ENCODE measurements at places on chromosomes 7 and 10.

DNA sequence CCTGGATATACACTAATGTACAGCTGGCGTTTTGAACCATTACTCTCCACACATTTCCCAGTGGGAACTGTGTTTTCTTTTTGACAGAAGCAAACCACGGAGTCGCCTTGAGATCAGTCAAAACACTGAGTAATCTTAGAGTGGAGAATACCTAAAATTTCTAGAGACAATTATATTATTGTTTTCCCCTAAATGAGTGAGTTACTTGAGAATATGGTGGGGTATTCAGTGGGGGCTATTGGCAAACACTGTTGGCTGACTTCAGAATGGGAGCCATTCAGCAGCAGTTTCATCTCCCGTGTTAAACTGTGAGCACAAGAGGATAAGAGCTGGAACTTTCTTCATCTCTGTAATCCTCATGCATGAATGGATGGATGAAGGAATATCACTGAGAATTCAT, 6.2 kb downstream of the IL2RA start:
- ATAC-seq, result no peak

- no peak for ATAC-seq
These were observed 41.6 kb downstream of the HBP1 start for GRCh38 chr7:107210400-107210799.

DNA sequence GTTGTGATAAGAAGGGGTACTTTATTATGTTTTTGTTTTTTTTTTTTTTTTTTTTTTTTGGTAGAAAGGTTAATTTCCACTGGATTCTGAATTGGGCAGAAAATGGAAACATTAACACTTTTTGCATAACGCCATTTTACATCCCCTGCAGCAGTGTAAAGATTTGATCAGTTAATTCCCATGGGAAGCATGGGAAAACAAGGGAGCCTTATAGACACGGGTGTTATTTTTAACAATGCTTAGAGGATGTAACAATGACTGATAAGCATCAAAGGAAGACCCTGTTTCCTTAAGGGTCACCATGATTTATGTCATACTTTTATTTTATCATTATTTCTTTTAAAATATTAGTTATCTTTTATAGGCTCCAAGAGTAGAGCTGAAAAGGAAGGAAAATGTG, 140.2 kb downstream of the CDK14 start:
- no peak for ATAC-seq

- no peak for ATAC-seq
These were observed 427.9 kb upstream of the CELF2 start for GRCh38 chr10:10589540-10590303.

GRCh38 chr7:82348251-82348650, 95.3 kb downstream of the CACNA2D1 start:
- no peak for ATAC-seq

- peak; percentile 68 for ATAC-seq
These were observed 20.0 kb downstream of the KCNK18 start for GRCh38 chr10:117217196-117217761.

- ATAC-seq, result no peak
These were observed 45.0 kb upstream of the JAZF1 start for GRCh38 chr7:28225576-28225975.

DNA sequence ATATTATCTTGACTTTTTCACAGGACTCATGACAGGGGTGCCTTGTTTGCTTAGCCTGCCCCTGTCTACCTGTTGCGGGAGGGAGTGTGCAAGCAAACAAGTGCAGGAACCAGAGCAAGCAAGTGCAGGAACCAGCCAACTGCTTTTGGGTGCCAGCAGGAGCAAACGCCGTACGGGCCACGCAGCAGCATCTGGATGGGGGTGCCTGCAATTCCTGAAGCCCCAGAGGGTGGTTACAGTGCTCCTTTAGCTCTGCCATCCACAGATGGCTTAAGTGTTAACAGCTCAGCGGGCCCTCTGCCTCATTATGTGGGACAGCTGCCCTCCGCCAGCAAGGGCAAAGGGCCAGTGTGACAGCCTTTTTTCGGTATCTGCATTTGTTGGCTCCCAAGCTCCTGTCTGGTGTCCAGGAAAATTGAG, 83.5 kb downstream of the MICU1 start:
- ATAC-seq, result no peak

DNA sequence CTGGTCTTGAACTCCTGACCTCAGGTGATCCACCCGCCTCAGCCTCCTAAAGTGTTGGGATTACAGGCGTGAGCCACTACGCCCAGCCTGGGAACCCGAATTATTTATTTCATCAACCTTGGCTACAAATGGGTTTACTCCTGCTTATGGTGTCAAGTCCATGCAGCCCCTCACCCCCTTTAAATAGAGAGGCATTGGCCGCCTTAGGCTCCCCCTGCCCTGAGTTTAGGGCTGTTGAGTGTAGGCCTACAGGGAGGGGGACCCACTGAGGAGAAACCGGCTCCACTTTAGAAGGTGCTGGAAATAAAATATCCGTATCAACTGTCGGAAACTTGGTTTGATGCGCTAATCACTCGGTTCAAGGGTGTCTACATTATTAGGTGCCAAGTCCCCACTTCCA, 8.7 kb upstream of the SP8 start:
- ATAC-seq, result no peak

- ATAC-seq, result no peak
These were observed 96.1 kb downstream of the MMRN2 start for GRCh38 chr10:86861351-86861750.

- ATAC-seq, result no peak
These were observed 48.8 kb upstream of the OPTN start for GRCh38 chr10:13051126-13051694.

GRCh38 chr10:93541402-93542357, 24.8 kb upstream of the FFAR4 start:
- ATAC-seq, result peak; percentile 58

- ATAC-seq, result peak; percentile 25
These were observed 46.2 kb downstream of the BLNK start for GRCh38 chr10:96225119-96225518.

GRCh38 chr7:1693419-1693990, 23.4 kb downstream of the ELFN1 start:
- ATAC-seq, result no peak

DNA sequence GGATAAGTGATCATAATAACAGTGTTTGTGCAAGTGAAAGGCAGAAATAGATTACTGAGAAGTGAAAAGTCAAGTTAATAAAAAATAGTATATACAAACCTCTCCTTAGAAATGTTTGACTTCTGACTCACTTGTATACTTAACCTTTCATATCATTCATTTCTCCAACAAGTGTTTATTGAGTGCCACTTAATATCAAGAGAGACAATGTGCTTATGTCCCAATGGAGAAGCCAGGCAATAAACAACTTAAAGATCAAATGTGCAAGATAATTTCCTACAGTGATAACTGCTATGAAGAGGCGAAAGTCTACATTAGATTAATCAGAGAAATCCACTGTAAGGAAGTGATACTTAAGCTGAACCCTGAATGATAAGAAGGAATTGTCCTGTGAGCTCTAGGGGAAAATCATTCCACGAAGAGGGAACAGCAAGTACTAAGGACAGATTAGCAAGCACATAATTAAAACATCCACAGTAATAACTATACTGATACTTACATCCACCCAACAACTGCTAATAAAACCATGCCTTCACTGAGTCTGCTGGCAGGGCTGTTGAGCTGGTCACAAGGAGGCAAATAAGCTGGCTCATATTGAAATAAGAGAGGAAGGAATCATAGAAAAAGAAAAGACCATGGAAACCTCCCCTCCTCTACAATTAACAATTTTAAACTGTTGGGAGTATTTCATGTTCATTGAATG, 203.5 kb downstream of the CTNNA3 start:
- no peak for ATAC-seq

GRCh38 chr7:832968-833424, 720 bp downstream of the SUN1 start:
- no peak for ATAC-seq

GRCh38 chr10:119139464-119140067, 25.9 kb downstream of the SFXN4 start:
- ATAC-seq, result peak; percentile 82

DNA sequence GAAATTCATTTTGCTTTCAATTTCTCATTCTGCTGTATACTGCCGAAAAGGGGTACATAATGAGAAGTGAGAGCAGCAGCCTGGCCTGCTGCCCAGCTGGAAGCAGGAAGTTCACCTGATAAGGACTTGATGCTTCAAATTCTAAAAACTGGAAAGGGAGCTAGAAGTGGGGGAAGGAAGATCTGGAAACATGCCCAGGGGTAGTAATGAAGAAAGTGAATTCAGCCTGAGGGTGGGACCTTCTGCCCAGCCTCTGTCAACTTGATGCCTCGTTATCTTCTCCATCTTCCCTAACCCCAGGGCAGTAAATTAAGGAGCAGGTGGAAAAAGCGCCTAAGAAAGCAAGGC, 69.4 kb downstream of the ARMH3 start:
- no peak for ATAC-seq

DNA sequence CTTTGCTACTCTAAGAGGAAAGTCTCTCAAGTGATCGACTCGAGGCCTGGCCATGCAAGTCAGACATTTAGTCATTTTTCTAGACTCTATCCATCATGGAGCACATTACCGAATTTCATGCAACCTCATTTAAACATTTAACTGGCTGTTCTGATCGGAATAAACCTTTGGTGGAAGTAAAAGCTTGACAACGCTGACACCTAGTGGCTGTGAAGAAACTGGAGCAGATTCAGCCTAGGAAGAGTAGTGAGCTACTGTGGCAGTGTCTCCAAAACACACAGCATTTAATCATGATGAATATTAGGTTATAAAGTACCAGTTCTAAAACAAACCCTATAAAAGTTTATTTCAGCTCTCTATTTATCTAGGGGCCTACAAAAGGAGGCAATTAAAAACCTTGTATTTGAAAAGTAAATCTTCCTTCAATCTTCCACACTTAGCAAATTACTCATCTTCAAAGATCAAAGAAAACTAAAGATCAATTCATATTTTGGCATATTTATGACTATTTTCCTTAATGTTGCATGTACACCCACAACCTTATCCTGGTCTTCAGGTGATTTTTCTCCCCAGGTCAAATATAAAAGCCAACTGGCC, 175.0 kb downstream of the CTNNA3 start:
- ATAC-seq, result peak; percentile 53

DNA sequence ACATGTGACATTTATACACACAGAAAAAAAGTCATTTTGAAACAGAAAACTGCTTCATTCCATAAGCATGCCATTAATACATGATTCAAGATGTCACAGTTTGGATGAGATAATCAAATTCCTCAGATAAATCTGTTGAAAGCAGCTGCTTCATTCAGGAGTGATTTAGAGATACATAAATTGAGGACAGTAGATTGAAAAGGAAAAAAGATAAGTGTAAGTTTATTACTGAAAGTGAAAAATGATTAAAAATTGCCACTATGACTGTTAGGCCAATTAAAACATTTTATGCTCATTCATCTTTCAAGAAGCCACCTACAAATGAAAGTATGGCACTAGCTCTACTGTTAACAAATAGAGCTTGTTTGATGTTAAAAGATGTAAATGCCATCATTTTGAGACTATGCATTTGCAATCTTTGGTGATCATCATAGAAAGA, 136.9 kb upstream of the CDK6 start:
- ATAC-seq, result no peak

DNA sequence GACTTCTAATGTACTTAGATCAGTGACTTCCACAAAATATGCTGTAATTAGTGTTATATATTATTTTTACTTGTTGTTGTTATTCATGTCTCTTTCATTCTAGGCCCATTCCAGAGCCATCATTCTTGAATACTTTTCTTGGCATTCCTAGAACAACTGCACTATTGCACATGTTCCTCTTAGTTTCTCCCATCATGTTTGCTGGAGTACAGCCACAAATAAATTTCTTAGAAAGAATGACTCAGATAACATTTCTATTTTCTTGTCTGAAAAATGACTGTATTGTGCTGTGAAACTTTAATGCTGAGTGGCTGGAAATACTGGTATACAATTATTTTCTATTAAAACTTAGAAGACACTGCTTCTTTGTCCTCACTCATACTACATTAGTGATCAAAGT, 651.0 kb upstream of the STEAP1 start:
- no peak for ATAC-seq

DNA sequence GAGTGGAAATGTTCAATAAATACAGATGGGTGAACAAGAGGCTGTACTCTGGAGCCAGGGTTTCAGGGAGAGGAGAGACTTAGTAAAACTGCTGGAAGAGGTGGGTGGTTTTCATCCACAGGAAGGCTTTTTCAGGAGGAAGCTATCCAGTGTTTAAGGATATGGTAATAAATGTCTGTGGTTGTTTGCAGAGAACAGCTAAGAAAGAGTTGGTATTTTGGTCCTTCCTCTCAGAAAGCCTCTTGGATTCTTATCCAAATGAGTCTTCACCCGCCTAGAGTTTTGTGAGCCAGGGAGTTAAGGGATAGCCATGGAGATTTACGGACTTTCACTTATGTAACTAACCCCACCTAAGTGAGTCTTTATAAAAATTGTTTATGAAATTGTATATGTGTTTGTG, 95.7 kb downstream of the GNAI1 start:
- no peak for ATAC-seq

DNA sequence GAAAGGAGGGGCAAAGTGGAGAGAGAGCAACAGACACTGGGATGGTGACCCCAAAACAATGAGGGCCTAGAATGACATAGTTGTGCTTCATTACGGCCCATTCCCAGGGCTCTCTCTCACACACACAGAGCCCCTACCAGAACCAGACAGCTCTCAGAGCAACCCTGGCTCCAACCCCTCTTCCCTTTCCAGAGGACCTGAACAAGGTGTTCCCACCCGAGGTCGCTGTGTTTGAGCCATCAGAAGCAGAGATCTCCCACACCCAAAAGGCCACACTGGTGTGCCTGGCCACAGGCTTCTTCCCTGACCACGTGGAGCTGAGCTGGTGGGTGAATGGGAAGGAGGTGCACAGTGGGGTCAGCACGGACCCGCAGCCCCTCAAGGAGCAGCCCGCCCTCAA, 20.7 kb downstream of the PRSS2 start:
- ATAC-seq, result no peak

- no peak for ATAC-seq
These were observed at the start of gene NPC1L1 for GRCh38 chr7:44541028-44541869. Gene NPC1L1, minus strand, starts transcription at chr7:44541330. Its CDS starts 71 bp downstream, at chr7:44541259.

GRCh38 chr10:7971949-7972348, 82.5 kb upstream of the GATA3 start:
- ATAC-seq, result no peak

GRCh38 chr7:84025332-84025927, 169.2 kb downstream of the SEMA3A start:
- ATAC-seq, result no peak

DNA sequence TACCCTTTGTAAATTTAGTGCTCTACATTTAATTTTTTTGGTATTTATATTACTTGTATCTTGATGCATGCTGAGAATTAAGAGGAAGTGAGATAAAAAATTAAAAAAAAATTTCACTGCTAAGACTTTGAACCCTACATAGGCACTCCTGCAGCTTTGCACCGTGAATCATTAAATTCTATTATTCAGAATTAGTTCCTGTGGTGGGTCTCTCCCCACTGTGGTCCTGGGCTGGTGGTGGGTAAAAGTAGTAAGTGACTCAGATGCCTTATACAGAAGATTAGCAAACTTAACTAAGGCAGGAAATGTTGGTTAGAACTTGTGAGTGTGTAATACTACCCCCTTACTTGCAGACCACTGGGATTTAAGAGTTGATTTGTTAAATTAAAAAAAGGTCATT, 72.6 kb downstream of the AP3M1 start:
- ATAC-seq, result no peak

Measured in esophagus mucosa (tissue), 1 donor.